ENCODE measurements at places on chromosomes 7 and 10. TPM values are rescaled to one million over a fixed set of nuclear protein-coding genes. Genes with fewer than 3 reads are reported as not detected.

GRCh38 chr7:43694399-43694748 lies 34.9 kb downstream of the COA1 start:
- H3K27ac ChIP-seq, result no peak overlapping the region
- H3K27me3 ChIP-seq, result no peaks in the 10 kb centered on the region
- no peaks in the 10 kb centered on the region for H3K36me3 ChIP-seq
- no peak overlapping the region for H3K4me3 ChIP-seq

DNA sequence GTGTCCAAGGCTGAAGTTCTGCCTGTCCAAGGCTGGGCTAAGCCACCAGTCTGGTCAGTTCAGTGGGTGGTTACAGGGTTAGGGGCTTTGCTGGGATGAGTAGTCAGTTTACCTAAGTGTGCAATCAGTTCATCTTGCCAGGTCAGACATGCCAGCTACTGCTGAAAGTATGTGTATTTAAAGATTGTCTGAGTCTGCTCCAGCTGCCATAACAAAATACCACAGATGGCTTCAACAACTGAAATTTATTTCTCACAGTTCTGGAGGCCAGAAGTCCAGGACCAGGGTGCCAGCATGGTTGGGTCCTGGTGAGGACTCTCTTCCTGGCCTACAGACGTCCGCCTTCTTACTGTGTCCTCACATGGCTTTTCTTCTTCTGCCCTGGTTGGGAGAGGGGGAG lies 52.4 kb upstream of the TNS3 start:
- no peak for DNase-seq
- H3K4me1 ChIP-seq, result peaks cover 14% of the 10 kb centered on the region
- no peaks in the 10 kb centered on the region for H3K27me3 ChIP-seq
- H3K36me3 ChIP-seq, result no peaks in the 10 kb centered on the region
- no peak overlapping the region for H3K27ac ChIP-seq

DNA sequence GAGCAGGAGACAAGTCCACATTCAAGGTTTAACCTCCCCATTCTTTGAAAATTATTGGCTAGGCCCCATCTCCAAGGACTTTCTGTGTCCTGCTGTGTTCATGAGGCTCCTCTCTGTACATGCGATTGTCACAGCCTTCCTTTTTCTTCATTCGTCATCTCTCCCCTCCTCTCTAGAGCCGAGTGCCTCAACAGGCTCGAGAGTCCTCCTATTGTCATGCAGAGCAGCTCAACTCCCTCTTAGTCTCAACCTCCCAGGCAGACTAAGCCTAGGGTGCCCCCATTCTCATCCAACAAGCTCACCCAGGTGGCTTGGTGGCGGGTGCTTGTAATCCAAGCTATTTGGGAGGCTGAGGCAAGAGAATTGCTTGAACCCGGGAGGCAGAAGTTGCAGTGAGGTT lies 35.1 kb upstream of the SAMD8 start:
- no peaks in the 10 kb centered on the region for H3K36me3 ChIP-seq
- DNase-seq, result no peak

- DNase-seq, result no peak
- H3K36me3 ChIP-seq, result no peaks in the 10 kb centered on the region
- no peaks in the 10 kb centered on the region for H3K27me3 ChIP-seq
- H3K4me1 ChIP-seq, result peaks cover 68% of the 10 kb centered on the region
These were observed 10.4 kb upstream of the PCGF5 start for GRCh38 chr10:91210014-91210413.

The SRRM3 gene
- 1.1 TPM for total RNA-seq

The SEMA3A gene
- 38.7 TPM for total RNA-seq

The TSPAN13 gene
- 50.2 TPM for total RNA-seq

The VWA2 gene
- total RNA-seq, result not detected

DNA sequence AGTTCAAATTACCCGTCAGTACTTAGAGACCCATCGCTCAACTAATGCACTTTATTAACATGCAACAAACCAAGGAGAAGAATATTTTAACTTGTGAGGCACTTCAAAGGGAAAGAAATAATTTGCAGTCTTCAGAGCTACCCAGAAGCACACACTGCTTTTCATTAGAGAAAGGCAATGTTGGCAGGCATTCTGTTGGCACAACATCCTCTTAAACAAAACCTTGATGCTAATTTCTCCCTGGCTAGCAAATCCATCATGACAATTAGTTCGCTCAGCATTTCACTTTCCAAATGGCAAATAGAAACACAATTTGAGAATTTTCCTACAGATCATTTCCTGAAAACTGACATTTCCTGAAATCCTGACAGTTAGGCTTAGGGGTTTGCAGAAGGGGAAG lies 155.6 kb upstream of the FAM13C start:
- no peak for DNase-seq
- no peak overlapping the region for H3K27ac ChIP-seq
- no peak overlapping the region for H3K4me3 ChIP-seq

- DNase-seq, result no peak
- H3K36me3 ChIP-seq, result no peaks in the 10 kb centered on the region
- no peaks in the 10 kb centered on the region for H3K4me1 ChIP-seq
- no peaks in the 10 kb centered on the region for H3K27me3 ChIP-seq
These were observed 213.1 kb downstream of the EMX2 start for GRCh38 chr10:117755659-117756014.

GRCh38 chr10:106515206-106515790 lies 649.2 kb downstream of the SORCS1 start:
- H3K36me3 ChIP-seq, result no peaks in the 10 kb centered on the region
- no peaks in the 10 kb centered on the region for H3K4me1 ChIP-seq
- H3K4me3 ChIP-seq, result no peak overlapping the region
- DNase-seq, result no peak

GRCh38 chr7:151374139-151374538 lies 32.5 kb downstream of the NUB1 start:
- no peaks in the 10 kb centered on the region for H3K27me3 ChIP-seq
- H3K4me1 ChIP-seq, result no peaks in the 10 kb centered on the region
- no peak overlapping the region for H3K4me3 ChIP-seq
- peak overlapping the region; percentile 44 for H3K27ac ChIP-seq
- peaks cover 100% of the 10 kb centered on the region for H3K36me3 ChIP-seq

DNA sequence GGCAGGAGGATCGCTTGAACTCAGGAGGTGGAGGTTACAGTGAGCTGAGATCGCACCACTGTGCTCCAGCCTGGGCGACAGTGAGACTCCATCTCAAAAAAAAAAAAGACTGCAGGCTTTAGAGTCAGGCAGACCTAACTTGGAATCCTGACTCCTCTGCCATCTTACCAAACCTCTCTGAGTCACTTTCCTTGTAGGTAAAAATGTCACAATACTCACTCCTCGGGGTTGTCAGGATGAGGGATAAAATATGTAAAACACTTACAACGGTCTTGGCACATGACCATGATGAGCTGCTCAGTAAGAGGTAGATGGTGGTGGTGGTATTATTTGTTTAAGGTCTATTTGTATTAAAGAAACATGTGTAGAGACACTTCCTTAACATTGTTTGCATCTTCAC lies 154.1 kb upstream of the PDE1C start:
- no peak for DNase-seq
- H3K27me3 ChIP-seq, result no peaks in the 10 kb centered on the region
- H3K36me3 ChIP-seq, result no peaks in the 10 kb centered on the region
- no peak overlapping the region for H3K4me3 ChIP-seq

GRCh38 chr7:67870396-67870795 lies 873.8 kb downstream of the TYW1 start:
- H3K27me3 ChIP-seq, result no peaks in the 10 kb centered on the region
- H3K4me3 ChIP-seq, result no peak overlapping the region
- no peak overlapping the region for H3K27ac ChIP-seq
- H3K36me3 ChIP-seq, result no peaks in the 10 kb centered on the region
- H3K4me1 ChIP-seq, result no peaks in the 10 kb centered on the region

The ZNF25 gene
- 11.2 TPM for total RNA-seq

DNA sequence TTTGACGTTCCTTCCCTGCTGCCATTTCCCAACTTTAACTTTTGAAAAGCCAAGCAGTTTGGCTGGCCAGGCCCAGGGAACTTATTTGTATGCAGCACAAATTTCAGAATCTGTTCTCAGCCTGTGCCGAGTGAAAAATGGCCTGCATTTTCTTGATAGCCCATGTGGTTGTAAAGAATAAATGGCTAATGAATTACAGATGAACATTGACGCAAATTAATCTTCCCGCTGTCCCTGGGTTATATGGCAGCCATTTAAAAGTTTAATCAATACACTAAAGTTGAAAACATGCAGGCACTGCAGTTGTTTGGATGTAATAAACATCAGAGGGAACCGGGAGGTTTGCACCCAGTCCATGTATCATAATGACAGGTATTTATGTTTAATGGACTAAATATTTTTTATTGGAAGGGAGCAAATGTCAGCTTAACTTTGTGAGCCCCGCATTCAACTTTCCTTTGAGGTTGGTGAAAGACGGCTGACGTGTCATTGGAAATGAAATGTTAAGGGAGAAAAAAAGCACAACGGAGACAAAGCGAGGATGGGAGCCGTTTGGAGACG lies 1092.4 kb downstream of the LRMDA start:
- no peak overlapping the region for H3K4me3 ChIP-seq
- no peak for DNase-seq
- H3K27ac ChIP-seq, result no peak overlapping the region
- H3K27me3 ChIP-seq, result no peaks in the 10 kb centered on the region
- no peaks in the 10 kb centered on the region for H3K4me1 ChIP-seq
- no peaks in the 10 kb centered on the region for H3K36me3 ChIP-seq

DNA sequence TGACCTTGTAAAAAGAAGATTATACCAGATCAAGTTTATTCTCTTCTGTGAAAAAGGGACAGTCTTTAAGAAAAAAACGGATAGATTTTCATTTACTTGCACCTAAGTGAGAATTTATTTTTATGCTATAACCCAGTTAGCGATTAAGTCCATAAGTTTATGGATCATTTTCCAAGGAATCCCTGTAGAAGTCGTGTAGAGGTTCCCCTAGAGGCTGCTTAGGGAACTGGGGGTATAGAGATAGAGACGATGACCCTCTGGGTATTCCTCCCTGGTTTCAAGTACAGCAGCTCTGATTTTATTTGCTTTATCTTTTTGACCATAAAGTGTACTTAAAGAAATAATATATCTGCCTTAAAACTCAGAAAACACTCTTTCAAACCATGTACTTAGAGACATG lies 648.4 kb upstream of the LRRTM3 start:
- no peak overlapping the region for H3K27ac ChIP-seq
- no peak overlapping the region for H3K4me3 ChIP-seq
- no peaks in the 10 kb centered on the region for H3K4me1 ChIP-seq

DNA sequence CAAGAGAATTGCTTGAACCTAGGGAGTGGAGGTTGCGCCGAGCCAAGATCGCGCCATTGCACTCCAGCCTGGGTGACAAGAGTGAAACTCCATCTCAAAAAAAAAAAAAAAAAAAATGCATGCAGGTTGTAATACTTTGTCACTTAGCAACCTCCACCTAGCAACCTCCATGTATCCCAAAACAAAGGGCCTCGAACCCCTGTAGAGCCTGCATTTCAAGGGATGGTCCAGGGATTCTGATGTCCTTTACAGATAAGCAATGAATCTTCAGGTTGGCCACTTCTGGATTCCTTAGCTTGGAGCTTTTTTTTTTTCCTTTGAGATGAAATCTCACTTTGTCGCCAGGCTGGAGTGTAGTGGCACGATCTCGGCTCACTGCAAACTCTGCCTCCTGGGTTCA lies 1211.0 kb downstream of the TYW1 start:
- no peak for DNase-seq
- H3K27ac ChIP-seq, result no peak overlapping the region
- H3K4me3 ChIP-seq, result no peak overlapping the region
- no peaks in the 10 kb centered on the region for H3K36me3 ChIP-seq
- no peaks in the 10 kb centered on the region for H3K4me1 ChIP-seq

GRCh38 chr10:7193369-7193768 lies 217.5 kb downstream of the SFMBT2 start:
- no peak overlapping the region for H3K4me3 ChIP-seq
- no peak for DNase-seq
- H3K4me1 ChIP-seq, result peaks cover 56% of the 10 kb centered on the region
- peaks cover 94% of the 10 kb centered on the region for H3K36me3 ChIP-seq
- H3K27ac ChIP-seq, result no peak overlapping the region

The CCDC146 gene
- 8.9 TPM for total RNA-seq

DNA sequence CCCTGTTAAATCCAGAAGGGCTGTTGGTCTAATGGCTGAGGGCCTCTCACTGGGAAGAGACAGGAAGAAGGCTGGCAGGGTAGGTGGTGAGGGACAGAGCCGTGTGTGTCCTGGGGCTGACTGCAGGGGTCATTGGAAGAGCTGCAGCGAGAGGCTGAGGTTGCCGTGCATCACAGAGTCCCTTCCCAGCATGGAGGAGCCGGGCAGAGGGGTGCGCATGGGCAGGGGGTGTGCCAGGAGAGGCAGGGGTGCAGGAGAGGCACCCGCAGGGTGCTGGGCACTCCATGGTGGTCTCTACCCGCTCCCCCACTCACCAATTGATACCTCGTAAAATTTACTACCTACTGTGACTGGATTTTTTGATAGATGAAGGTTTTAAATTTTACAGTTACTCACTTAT lies 124.3 kb downstream of the ACTR3B start:
- no peaks in the 10 kb centered on the region for H3K4me1 ChIP-seq
- DNase-seq, result peak; percentile 63
- no peak overlapping the region for H3K4me3 ChIP-seq
- no peak overlapping the region for H3K27ac ChIP-seq

- H3K27ac ChIP-seq, result no peak overlapping the region
- no peak overlapping the region for H3K4me3 ChIP-seq
- H3K36me3 ChIP-seq, result no peaks in the 10 kb centered on the region
- H3K4me1 ChIP-seq, result no peaks in the 10 kb centered on the region
- no peaks in the 10 kb centered on the region for H3K27me3 ChIP-seq
These were observed 684.0 kb upstream of the FOXK1 start for GRCh38 chr7:3998060-3998459.

The CCL24 gene
- total RNA-seq, result 228 TPM

The GDF2 gene
- not detected for total RNA-seq

The CFAP70 gene
- total RNA-seq, result 1.3 TPM

The MCMBP gene
- 67.6 TPM for total RNA-seq

The ARMC3 gene
- total RNA-seq, result not detected

The CRYGN gene
- 0.32 TPM for total RNA-seq

DNA sequence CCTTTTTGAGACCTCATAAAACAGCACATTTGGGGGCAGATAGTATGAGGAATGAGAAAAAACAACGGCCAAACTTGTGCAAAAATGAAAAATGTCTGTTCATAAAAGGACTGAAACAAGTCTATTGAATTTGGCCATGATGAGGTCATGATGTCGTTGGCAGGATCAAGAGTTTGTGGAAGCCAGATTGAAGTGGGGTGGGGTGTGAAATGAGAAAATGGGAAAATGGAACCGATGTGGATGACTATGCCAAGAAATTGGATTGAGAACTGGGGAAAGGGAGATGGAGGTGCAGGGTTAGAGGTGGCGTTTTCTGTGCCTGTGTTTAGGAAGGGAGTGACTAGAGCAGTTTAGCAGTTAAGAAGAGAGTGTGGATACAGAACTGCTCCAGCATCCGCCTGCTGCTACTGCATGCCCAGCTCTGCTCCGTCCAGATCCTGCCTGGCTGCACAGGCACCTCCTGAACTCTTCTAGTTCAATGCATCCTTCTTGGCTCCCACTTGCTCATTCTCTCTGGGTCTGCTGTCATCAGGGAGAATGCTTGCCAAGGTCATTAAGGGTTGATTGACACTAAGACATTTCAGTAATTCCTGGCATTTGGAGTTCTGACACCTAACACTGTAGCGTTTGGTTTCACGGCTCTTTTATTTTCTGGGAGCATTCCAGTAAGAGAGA lies 111.9 kb downstream of the GALNT17 start:
- no peak overlapping the region for H3K27ac ChIP-seq
- no peaks in the 10 kb centered on the region for H3K4me1 ChIP-seq
- no peaks in the 10 kb centered on the region for H3K27me3 ChIP-seq

- peaks cover 17% of the 10 kb centered on the region for H3K4me1 ChIP-seq
- no peaks in the 10 kb centered on the region for H3K27me3 ChIP-seq
- DNase-seq, result no peak
- no peak overlapping the region for H3K27ac ChIP-seq
These were observed 40.6 kb downstream of the STAM start for GRCh38 chr10:17684537-17684936.

The NPC1L1 gene
- total RNA-seq, result not detected

The C10orf67 gene
- total RNA-seq, result not detected
